ENCODE measurements at places on chromosomes 5 and 9.
A peak's percentile ranks its signal among the peaks of the same experiment; 100 is the strongest.

- DNase-seq: no peak
Observed at GRCh38 chr5:93395010-93395409, 186.0 kb downstream of the NR2F1-AS1 start.

DNA sequence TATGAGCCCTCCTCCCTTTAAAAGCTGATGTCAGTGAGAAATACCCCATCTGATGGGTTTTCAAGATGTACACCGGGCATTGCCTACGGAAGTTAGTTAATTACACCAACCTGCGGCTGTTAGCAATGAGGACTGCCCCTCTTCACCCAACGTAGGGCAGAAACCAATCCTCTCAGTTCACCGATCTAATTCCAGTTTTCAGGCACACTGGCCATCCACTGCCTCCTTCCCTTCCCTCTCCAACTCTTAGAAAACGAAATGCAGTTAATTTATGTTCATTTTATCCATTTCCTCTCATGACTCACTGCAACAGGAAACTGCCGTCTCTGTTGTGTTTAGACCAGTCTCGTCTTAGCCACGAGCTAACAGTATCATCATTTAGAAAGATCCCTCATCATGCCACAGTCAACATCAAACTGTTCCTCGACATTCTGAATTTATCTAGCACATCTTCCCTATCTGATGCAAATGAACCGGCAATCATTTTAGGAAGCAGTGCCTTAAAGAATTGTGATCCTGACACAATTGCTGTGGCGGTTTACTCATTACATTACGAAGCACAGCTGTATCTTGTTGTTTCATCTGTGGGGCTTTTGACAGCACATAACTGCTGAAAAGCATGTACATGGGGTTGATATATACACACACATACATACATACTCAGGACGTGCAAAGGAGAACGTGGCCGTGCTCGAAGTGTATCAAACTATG is 168.6 kb downstream of the EFNA5 start:
- DNase-seq: no peak

DNA sequence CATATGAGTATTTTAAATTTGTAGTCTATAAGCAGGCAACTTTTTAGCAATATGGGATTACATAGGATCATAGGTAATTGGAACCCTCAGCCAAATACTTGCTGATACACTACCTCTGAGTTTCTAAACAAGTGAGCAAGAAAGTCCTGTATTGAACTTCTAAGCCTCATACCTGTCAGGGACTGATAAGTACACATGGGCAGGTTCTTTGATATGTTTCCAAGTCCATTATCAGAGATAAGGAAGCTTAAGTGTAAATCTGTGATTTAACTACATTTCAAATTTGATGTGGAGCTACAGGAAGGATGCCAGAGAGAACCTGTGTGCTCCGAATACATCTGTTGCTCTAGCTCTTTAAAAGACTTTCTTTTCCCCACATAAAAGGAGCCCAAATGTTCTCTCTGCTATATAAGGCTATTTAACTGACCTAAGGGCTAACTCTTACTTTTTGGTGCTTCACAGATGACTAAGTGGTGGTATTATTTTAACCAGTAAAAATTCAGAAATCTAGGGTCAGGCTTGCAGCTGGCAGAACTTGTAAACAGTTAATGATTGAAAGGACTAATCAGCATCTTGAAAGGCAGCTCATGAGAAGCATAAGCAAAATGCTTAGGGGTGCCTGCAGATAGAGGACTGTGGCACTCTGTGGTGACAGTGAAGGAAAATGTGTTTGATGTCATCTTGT is 228.6 kb downstream of the NR3C1 start:
- no peak for DNase-seq

- no peak for DNase-seq
Observed at GRCh38 chr5:159032656-159033350, 66.9 kb downstream of the EBF1 start.

GRCh38 chr9:35732185-35732799 is at the start of the genes CREB3 and TLN1:
TSS of gene CREB3 (plus strand) at chr9:35732666. CDS start at chr9:35732773, 107 bp downstream.
TSS of gene TLN1 (minus strand) at chr9:35732195. CDS start at chr9:35725694, 6,501 bp downstream.
- DNase-seq: peak; percentile 97

GRCh38 chr9:38338342-38339018 is 54.0 kb upstream of the ALDH1B1 start:
- DNase-seq: no peak

DNA sequence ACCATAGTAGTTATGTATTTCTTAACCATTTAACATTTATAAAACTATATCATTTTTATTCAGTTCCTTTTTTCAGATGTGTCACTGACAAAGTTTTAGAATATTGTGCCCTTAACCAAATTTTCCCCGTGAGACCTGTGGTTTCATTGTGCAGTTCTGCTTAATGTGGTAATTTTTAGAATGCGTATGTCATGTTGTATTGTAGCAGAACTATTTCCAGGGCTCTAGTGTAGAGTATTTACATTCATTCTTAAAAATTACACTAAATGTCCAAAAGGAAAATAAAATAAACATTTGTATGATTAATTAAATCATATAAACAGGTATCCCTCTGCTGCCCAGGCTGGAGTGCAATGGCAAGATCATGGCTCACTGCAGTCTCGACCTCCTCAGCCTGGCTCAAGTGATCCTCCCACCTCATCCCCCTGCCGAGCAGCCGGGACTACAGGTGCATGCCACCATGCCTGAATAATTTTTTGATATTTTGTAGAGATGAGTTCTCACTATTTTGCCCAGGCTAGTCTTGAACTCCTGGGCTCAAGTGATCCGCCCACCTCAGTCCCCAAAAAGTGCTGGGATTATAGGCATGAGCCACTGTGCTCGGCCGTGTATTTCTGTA is 15.4 kb downstream of the SERINC5 start:
- no peak for DNase-seq

- DNase-seq: no peak
Observed at GRCh38 chr5:73214996-73215395, 42.0 kb downstream of the TMEM174 start.

- DNase-seq: no peak
Observed at GRCh38 chr9:93319301-93319991, 132.0 kb upstream of the FAM120A start.

DNA sequence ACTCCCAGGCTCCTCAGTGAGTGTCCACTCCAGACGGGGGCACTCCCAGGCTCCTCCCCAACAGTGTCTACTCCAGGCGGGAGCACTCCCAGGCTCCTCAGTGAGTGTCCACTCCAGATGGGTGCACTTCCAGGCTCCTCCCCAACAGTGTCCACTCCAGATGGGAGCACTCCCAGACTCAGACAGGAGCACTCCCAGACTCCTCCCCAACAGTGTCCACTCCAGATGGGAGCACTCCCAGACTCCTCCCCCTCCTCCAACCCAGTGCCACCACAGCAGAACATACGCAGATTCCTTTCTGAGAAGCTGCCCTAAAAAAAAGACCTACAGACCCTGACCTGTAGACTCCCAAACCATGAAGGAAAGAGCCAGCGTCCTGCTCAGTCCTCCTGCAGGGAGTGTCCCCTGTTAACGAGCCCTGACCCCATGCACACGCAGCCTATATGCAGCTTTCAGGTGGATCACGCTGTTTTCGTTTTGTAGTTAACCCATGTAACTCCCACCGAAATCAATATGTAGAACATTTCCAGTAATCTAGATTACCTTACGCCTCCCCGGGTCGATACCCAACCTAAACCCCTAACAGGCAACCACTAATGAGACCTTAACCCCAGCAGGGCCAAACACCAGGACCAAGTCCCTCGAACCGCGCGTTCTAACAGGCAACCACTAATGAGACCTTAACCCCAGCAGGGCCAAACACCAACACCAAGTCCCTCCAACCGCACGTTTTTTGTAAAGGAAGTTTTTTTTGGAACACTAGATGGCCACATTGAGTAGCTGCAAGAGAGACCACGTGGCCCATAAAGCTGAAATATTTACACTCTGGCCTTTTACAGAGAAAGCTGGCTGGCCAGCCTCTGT is 15.7 kb downstream of the PNPLA7 start:
- no peak for DNase-seq

DNA sequence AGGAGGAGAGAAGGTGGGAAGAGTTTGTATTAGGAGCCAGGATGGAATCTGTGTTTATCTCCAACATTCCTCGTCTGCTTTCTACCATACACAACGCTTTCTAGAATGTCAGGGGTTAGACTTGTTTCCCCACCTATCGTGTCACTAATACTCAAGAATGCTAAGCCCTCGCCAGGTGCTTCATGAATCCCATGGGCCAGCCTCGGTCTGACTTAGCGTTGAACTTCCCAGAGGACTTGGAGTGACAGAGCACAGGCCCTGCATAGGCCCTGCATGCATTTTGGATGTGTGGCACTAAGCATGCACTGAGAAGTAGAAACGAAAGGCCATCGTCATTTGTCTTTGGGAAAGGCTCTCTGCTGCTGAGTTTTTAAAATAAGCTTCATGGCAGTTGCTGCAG is 328.7 kb downstream of the NSG2 start:
- no peak for DNase-seq

DNA sequence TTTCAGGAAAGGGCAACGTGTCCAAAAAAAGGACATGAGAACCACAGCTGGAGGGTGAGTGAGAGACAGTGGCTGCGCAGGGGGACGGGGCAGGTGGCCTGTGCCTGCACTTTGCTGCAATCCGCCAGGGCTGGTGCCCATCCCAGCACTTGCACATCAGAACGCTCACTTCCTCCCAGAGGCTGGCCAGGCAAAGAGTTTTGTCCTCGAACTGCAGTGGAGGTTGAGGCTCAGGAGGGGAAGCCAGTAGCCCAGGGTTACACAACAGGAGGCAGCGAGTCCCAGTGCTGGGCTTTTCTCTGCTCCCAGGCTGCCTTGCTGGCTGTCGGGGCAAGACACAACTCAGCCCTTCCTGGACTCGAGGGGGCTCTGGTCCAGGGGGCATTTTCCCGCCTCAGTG is 33.1 kb downstream of the CRB2 start:
- DNase-seq: no peak

GRCh38 chr9:109496841-109497225 is 1.3 kb downstream of the PTPN3 start:
- no peak for DNase-seq

DNA sequence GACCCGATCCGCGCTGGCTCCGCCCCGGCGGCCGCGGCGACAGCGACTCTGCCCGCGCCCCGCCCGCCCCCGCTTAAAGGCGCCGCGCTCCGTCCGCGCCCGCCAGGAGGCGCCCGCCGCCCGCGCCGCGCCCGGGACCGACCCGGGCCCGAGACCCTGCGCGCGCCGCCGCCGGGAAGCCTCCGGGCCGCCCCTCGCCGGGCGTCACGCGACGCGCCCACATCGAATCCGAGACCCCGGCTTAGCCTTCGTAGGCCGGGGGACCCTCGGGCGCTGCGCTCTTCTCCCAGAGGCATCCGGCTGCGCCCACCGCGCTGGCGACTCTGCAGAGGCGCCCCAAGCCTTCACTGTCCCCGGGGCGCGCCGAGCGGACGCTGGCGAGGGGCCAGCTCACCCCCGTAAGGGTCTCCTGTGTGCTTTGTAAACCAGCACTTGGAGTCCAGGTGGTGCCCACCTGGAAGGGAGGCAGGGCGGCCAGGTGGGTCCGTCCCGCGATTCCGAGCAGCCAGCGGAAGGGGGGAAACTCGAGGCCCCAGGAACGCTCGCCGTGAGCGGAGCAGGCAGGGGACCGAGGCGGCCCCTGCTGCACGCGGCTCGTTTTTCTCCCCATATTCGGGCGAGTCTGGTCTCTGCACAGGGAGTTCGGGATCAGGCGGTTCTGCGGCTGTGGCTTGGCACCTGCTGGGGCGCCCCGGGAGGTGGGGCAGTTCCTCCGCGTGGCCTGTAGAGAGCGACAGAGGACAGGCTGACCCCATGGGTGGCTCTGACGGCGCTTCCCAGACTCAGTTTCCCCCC is 423 bp upstream of the ABCA2 start:
- DNase-seq: no peak

DNA sequence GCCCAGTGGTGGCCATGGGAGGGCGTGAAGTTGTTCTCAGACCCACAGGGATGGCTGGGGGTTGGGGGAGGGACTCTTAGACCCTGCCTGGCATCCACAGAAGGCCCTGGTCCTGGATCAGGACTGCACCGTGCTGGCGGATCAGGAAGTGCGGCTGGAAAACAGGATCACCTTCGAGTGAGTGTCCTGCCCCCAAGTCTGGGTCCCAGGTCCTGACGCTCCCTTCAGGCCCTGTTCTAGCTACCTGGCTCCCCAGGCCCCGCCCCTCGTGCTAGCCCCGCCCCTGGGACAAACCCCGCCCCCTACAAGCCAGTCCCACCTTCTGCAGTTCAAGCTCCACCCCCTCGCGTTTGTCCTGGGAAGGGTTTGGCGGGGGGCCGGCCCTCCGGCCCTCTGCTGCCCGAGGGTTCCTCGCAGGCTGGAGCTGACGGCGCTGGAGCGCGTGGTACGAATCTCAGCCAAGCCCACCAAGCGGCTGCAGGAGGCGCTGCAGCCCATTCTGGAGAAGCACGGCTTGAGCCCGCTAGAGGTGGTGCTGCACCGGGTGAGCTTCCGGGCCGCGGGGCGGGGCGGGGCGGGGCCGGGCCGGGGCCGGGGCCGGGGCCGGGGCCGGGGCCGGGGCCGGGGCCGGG is 12.9 kb downstream of the RGS14 start:
- peak; percentile 69 for DNase-seq

DNA sequence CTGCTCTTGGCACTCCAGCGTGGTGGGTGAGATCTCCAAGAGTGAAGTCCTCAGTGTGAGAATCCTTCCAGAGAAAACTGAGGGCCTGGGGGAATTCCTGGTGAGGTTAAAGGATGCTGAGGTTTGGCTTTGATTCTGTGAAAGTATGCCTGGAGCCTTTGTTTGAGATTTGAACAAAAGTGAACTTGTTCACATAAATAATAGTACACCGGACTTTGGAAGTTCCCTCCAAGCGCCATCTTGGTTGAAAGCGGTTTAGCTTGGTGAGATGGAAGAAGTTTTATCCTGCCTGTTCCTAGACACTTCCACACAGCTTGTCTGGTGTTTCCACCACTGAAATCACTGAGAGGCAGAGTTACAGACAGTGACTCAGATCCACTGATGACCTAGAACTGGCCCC is 286.4 kb downstream of the NTRK2 start:
- no peak for DNase-seq

DNA sequence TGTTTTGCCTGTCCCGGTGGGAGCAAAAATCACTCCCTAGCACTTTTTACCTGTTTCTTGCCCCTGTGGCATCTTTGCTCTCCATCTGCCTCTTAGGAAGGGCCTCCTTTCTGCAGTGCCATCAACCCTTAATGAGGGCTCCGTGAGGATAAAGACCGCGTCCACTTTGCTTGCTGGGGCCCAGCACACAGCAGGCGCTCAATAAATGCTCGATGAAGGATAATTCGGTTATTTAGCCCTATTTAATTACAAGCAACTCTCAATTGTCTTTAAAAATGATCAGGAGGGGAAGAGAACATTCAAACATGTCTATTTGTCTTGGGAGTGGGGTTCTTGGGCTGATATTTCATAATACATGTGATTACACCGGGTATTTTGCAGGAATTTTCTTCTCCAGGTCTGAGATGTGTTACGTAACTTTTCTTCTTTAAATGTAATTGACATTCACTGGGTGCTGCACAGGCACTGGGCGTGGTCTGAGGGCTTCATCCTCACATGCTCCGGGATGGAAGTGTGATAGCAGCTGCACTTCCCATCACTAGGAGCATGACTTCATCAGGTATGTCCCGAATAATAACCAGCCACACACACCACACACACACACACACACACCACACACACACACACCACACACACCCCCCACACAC is 19.8 kb upstream of the NTNG2 start:
- DNase-seq: no peak

DNA sequence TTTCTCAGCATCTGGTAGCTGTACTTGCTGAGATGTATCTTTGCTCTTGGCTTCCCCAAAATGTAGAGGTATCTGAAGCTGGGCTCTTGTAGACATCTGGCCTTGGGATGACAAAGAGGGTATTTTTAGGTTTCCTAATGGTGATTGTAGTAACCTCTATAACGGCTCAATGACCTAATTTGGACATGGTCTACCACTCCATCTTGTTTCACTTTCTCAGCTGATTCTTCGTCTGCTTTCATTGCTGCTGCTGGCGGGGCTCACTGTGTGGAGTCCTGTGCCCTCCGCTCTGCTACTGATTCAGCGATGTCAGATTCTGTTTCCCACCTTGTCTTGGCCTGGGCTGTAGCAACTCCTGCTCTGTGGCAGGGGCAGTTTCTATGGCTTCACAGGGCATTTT is 12.7 kb upstream of the MARCHF11 start:
- no peak for DNase-seq

All from smooth muscle cell of the brain vasculature (primary cell).